CD4-positive, alpha-beta T cell treated with Interleukin-6 for 4 hours (primary cell): ENCODE measurements at places on chromosomes 3 and 15.

GRCh38 chr3:156705761-156706616 lies 31.6 kb downstream of the TIPARP start:
- no peak for DNase-seq

DNA sequence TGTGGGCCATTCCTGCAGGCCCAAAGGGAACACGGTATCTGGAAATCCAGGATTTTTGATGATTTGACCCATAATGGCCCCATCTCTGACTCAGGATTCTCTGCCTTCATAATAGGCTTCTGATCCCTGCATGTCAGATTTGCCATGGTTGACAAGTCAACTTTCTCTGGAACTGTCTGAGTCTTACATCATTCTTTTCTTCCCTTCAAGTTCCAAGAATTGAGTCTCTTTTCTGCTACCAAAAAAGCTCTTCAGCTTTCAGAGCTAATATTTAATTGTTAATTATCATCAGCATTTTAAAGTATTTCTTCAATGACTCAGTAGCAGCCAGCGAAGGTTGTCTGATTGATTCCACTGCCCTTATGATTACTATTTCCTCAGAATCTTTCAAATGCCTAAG lies 244.4 kb upstream of the COL8A1 start:
- no peak for DNase-seq

DNA sequence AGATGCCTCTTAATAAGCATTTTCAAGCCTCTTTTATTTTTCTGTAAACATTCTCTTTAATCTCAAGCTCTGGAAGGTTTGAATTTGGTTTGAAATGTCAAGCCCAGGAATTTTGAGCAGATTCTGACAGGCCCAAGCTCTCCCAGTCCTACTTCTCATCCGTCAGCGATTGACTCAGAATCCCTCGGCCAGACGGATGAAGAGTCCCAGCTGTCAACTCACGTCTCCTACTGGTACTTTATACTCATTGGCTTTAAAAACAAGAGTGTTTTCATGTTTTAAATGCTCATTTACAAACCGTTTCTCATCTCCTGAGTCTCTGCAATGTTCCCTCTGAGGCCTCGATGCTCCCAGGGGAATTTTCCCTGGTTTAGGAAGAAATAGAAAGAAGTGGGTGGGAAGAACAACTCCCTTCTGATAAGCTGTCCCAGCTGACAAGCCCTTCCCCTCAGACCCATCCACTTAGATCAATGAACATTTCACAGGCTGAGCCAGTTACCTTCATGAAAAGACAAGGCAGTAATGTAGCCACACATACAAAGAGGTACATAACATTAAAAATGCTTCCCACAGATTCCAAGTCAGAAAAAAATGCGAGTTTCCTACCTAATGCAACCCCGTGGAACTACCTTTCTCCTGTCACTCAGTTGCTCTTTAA lies 478.2 kb upstream of the DPH6 start:
- DNase-seq = no peak

DNA sequence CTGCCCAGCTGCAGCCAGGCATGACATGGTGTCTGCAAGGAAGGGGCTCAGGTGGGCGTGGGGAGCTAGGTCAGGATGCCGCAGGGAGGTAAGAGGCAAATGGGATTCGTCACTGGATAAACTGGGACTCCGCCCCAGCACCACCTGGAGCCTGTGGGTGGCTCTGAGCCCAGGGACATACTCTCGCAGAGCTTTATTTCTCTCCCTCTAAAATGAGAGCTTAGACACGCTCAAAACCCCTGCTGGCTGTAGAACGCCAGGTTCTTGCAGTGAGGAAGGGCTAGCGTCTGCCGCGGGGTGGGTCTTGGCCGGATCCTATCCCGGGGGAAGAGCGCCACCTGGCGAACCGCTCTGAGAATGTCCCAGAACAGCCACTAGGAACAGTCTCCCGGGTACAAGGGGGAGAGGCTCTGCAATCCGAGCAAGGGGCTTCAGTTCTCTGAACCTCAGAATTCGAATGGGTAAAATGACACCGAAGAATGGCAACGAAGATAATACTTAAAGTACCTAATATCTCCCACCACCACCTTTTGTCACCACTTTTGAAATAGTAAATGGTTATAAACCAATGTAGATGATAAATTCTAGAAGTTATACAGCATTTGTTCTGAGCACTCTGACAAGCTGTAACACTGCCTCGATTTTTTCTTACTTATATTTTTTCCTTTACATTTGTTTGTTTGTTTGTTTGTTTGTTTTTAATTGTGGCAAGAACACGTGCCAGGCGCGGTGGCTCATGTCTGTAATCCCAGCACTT lies 53.2 kb upstream of the SRGAP3 start:
- peak; percentile 85 for DNase-seq

DNA sequence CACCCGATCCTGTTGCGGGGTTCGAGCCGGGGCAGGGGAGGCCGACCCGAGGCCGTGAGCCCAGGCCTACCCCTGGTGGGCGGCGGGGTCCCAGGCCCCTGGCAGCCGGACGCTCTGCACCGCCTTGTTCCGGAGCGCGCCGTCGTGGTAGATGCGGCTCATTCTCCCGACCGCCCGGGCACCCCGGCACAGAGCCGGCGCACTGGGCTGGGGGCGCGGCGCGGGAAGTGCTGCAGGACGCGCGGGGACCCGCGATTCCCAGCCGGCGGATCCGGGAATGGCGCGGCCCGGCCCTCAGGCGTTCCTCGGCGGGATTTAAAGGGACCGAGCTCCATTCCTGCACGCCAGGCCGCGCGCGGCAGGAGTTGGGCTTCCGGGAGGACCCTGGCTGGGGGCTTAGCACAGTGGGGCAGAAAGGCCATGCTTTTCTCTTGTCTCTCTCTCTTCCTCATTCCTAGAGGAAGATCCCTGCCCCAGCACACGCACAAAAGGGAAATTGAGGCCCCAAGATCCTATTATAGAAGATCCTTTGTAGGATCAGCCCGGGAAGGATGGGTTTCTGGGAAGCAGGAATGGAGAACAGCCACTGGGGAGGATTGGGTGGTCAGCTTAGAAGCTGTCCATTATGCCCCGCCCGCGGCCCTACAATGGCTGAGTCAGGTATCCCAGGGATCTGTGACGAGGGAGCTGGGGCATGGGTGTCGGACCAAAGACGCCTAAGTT lies at the start of gene ARPIN:
Gene ARPIN, minus strand, starts transcription at position 279 of the 723 bp plus-strand sequence. Its CDS starts 117 bp downstream, at position 162.
- DNase-seq = peak; percentile 19

GRCh38 chr3:13685721-13686120 lies 136.8 kb downstream of the FBLN2 start:
- DNase-seq = no peak

DNA sequence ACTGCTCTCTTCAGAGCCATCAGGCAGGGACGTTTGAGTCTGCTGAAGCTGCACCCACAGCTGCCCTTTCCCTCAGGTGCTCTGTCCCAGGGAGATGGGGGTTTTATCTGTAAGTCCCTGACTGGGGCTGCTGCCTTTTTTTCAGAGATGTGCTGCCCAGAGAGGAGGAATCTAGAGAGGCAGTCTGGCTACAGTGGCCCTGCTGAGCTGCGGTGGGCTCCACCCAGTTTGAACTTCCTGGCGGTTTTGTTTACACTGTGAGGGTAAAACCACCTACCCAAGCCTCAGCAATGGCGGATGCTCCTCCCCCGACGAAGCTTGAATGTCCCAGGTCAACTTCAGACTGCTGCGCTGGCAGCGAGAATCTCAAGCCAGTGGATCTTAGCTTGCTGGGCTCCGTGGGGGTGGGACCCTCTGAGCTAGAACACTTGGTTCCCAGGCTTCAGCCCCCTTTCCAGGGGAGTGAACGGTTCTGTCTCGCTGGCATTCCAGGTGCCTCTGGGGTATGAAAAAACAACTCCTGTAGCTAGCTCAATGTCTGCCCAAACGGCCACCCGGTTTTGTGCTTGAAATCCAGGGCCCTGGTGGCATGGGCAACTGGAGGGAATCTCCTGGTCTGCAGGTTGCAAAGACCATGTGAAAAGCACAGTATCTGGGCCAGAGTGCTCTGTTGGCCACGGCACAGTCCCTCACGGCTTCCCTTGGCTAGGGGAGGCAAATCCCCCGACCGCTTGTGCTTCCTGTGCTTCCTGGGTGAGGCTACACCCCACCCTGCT lies 21.1 kb upstream of the ST6GAL1 start:
- DNase-seq = peak; percentile 87

GRCh38 chr3:107710851-107711250 lies 188.1 kb downstream of the BBX start:
- DNase-seq = no peak

DNA sequence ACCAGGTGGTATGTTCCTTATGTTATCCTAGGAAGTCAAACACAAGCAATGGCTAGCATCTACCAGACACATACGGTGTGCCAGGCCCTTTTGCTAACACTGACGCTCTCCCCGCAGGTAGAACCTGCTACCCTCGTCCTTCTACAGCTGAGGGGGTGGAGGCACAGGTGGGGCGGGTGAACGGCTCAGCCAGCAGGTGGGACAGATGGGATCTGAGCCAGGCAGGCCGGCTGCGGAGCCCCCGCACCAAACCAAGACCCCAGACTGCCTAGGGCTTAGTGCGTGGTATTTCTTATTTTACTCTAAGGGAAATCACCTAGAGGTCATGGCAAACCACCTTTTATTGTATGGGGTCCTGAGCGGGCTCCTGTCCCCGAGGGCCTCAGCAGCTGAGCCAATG lies 53.9 kb upstream of the PCSK6 start:
- no peak for DNase-seq

DNA sequence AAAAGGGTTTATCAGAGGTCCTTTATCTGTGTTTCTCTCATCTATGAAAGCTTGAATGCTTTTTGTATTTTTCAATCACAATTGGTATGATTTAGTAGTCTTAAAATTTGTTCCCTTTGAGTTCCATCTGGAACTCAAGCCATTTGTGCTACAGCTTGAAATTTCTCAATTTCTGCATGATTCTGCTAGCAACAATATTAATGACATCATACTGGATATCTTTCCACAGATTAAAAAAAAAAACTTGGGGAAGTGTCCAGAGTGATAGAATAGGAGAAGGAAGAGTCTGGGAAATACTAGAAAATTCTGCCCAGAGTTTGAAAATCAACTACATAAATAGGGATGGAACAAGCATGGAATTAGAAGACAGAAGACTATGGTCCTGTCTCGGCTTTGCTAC lies 9.3 kb upstream of the FBN1 start:
- DNase-seq = no peak

- no peak for DNase-seq
Measured at GRCh38 chr3:143535994-143536784, 312.1 kb downstream of the SLC9A9 start.

GRCh38 chr3:134874737-134875413 lies 79.8 kb downstream of the EPHB1 start:
- no peak for DNase-seq

- no peak for DNase-seq
Measured at GRCh38 chr3:52366527-52366926, 50.4 kb downstream of the DNAH1 start.

DNA sequence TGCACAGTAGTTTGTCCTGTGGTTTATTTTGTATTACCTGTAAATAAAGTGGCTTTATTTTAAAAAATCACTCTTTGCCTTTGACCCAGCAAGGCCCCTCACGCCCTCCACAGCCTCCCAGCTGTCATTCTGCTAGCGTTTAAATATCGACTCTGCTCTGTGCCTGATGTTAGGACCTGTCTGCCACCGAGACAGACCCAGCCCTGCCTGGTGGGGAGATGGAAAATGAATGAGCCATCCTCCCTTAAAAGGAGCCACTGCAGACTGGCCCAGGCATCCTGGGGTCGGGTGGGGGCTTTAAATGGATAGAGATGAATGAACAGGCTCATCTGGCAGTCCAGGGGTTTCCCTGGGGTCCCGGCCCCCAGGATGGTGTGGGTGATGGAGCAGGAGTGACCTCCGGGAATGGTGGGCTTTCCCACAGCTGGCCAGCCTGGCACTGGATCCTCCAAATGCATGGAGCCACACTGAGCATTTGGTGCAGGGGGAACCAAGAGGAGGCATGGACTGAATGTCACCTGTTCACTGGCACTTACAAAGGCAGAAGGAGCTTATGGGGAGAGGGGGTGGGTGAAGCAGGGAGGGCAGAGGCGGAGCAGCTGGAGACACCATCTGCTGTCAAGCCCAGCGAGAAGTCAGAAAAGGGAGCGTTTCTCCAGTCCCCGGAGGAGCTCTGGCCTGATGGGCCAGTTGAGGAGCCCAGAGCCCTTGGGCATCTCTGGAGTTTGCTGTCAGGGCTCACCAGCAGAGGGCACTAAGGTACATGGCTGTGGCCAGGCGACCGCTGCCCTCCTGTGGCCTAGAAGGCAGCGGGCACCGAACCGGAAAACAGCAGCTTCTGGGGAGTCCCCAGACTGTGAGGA lies 11.9 kb downstream of the GRM2 start:
- peak; percentile 61 for DNase-seq

- DNase-seq = no peak
Measured at GRCh38 chr15:90691982-90692773, 25.0 kb upstream of the BLM start.

DNA sequence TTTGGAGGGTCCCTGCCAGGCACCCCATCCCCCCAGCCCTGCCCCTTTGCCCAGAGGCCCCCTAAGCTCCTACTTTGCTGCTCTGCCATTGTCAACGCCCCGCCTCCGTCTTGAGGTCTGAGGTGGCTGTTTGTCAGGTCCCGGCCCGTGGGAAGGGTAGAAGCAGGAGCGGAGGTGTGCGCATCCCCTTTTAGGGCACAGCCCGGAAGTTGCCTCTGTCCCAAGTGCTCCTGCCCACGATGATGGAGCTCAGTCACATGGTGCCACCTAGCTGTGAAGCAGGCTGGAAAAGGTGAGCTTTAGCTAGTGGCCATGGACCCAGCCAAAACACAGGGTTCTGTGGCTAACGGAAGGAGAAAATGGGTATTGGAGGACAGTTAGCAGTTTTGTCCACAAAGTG lies 28.5 kb upstream of the LCTL start:
- no peak for DNase-seq

DNA sequence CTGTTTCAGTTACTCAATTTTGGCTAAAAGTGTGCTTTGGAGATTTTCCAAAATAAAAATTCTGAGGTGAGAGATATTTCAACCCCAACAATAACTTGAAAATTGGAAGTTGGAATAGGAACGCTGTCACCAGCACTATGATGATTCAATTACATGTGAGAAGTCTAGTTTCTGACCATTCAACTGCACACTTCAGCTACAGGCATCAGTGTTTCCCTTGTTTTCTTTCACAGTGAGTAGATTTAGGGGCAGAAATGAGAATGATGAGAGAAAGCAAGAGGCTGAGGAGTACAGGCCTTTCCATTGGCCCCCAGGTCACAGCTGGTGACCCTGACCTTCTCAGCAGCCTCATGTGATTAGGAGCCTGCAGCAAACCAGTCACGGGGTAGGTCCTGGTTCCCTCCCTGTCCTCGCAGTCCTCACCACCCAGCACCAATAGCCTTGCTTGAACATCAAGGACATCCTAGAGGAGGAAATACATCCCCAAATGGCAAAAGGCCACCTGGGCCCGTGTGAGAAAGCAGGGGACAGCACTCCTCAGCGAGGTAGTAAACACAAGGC lies 10.0 kb upstream of the FILIP1L start:
- no peak for DNase-seq

DNA sequence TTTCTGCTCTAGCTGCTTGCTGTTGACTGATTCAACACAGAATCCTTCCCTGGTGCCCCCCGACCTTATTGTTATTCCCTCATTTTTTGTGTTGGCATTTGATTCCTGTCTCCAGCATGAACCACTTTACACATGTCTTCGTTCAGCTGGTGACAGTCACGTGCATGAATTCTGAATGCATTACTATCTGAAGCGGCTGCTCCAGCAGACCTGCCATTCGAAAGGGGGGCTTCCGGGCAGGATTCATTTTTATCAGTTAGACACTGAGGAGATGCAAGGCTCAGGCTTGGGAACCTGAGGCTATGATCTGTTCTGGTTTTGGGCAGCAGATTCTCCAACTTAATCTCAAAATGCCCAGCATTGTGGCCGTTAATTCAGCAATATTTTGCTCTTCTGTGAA lies 336.2 kb downstream of the EPHB1 start:
- no peak for DNase-seq
